ENCODE measurements at places on chromosomes 1 and 21.

DNA sequence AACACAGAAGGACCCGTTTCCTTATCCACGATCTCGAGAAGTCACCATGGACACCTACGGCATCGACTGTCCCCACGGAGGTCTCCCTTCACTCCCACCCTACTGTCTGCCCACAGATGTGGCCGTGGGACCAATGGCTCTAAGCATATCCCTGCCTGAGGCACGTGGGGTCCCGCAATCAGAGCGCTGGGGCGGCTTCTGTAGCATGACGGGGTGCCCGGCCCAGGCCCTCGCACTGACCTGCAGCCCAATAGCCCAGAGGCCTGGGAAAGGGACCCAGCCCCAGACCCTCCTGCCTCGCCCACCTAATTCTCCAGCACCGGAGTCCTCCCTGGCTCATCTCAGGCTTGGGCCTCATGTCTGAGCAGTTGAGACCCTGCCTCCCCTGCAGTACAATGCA is 132.5 kb downstream of the NPHP4 start:
- no peak for DNase-seq

DNA sequence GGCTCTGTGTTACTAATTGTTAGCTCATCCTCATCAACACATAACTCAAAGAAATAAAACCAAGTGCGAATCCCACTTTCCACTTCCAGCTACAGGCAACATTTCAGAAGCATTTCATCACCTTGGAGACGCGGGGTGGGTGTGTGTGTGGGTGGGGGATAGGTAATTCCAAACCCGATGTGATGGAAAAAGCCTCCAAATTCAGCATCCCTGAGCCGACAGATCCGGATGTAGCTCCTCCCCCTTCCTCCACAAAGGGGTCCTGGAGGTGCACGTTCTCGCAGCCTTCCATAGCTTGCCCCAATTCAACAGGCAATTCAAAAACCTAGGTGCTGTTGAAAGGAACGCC is 486 bp downstream of the HSPA13 start:
- no peak for DNase-seq

DNA sequence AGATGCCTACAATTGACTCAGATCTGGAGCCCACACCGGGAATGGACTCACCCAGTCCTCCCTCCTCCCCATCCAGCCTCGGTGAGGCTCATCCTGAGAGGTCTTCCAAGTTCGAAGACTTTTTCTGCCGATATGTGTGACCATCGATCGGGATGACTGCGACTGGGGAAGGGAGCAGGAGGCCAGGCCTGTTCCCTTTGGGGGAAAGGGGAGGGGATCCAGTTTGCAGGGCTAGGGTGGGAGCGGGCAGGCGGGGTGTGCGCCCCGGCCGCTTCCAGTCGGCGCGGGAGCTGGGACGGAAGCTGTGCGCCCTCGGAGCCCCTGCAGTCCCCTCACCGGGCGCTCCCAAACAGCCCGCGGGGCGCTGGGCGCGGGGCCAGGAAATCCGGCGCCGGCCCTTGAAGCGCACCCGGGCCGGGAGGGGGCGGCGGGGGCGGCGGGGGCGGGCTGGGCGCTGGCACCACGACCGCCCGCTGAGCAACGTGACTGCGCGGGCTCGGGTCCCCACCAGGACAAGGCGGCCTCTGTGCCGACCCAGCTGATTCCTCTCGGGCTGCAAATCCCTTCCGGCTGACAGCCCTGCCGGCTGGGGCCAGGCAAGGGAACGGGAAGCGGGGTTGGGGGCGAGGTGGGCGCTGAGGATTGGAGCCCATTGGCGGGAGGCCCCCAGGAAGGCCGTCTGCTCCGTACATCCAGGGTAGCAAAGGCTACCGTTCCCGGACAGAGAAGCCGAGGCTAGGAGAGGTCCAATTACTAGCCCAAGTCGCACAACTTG is 103.9 kb downstream of the EBNA1BP2 start:
- peak; percentile 9 for DNase-seq

- no peak for DNase-seq
These were observed 180.3 kb downstream of the FAF1 start for GRCh38 chr1:50779801-50780200.

- no peak for DNase-seq
These were observed 4.8 kb upstream of the COX20 start for GRCh38 chr1:244830639-244831038.

DNA sequence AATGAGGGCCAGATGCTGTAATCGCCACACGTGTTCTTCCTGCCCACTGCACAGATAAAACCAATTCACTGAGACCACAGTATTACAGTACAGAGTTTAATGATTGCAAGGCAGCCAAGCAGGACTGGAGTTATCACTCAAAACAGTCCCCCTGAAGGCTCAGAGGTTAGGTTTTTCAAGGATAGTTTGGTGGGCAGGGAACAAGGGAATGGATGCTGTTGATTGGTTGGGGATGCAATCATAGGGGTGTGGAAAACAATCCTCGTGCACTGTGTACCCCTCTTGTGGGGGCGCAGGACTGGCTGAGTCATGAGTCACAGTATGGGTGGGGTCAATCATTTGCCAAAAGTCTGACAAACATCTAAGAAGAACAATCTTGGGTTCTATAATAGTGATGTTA is 12.4 kb upstream of the USP1 start:
- no peak for DNase-seq

- DNase-seq: no peak
These were observed 141.4 kb upstream of the BEND5 start for GRCh38 chr1:48917901-48918603.

DNA sequence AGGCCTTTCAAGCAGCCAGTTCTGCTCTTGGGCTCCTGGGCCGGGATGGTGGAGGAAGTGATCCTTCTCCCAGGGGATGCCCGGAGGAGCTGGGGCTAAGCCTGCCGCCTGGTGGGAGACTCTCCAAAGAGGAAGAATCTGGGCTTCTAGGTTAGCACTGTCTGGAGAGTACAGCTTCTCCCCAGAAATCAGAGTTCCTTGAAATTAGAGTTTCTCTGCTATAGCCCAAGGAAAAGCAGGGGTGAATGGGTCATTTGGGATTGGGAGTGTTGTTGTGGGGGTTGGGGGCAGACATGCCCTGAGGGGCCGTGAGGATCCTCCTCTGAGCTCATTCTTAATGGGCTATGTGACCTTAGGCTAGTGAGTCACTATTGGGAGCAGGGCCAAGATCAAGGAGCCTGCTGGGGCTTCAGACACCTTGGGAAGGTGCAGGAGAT is 6.5 kb downstream of the LGR6 start:
- no peak for DNase-seq

GRCh38 chr1:32890516-32891240 is 4.4 kb downstream of the HPCA start:
- DNase-seq: no peak

DNA sequence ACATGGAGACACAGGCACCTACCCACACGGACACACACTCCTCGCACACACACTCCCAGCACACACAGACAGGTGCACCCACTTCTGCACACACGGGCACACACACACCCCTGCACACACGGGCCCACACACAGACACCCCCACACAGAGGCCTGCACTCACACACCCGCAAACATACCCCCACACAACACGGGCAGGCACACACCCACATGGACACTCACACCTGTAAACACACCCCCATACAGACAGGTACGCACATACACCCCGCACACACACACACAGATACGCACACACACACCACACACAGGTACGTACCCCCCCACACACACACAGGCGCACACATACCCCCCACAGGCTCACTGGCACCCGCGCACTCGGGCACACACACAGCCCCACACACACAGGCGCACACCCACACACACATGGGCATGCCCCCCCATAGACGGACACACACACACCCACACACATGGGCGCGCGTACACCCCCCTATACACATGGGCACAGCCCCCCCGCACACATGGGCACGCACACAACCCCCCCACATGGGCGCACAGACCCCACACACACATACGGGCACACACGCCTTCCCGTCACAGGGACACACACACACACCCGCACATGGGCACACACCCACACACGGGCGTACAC is 6.1 kb downstream of the ATAD3A start:
- no peak for DNase-seq

DNA sequence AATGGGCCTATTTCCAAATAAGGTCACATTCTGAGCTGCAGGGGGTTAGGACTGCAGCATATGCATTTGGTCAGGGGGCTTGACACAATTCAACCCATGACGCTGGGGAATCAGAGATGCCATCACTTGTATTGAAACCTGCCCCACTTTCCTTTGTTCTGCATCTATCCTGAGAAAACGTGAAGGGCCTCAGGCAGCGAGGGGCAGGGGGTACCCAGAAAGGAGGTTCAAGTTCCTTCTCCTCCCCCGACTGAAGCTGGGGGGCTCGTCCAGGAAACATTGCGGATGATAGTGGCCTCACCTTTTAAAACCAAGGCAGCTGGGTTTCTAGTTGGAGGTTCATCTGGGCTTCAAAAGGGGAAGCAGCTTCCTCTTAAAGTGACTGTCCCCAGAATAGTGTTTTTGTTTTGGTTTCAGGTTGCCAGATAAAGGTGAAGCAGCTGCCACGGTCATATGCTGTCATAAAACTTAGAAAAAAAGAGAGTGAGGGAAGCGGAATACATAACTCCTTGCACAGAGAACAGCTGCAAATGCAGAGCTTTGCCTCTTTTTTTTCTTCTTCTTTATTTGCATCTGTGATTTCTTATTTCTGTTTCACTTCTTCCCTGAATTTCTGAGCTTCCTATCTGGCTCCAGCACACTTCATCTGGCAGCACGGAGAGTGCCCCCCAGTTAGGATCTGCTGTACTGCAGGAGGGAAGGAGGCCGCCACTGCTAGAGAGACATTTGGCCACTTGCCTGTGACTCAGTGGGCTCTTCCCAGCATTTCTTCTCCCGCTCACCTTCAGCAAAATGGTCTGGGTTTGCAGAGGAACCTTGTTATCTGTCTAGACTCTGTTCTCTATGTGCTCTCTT is 142.0 kb downstream of the AJAP1 start:
- DNase-seq: no peak

DNA sequence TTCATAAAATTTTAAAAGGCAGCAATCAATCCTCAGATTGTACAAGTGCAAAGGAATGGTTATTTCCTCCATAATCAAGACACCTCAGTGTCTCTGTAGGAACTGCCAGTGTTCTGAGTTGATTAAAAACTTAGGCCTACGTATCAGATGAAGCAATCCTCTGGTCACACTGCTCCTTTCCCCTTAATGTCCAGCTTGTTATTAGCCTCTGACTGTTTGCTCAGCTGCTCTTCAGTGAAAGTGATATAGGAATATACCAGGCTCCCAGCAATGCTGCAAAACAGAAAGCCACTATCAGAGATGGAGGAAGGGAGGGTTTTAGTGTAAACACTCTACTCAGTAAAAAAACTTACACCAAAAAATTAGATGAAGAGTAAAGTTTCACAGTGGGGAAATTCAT is 49.8 kb downstream of the SLC35D1 start:
- no peak for DNase-seq

GRCh38 chr1:64864018-64864940 is 102.1 kb downstream of the JAK1 start:
- DNase-seq: peak; percentile 67

GRCh38 chr1:150507912-150508864 is at the start of gene ECM1:
Gene ECM1 (plus strand): TSS chr1:150508109. CDS start chr1:150508210, 101 bp downstream.
- DNase-seq: no peak

GRCh38 chr1:203520315-203520714 is 26.4 kb downstream of the OPTC start:
- DNase-seq: no peak

GRCh38 chr1:15734901-15735300 is 1.2 kb upstream of the SLC25A34 start:
- DNase-seq: no peak

DNA sequence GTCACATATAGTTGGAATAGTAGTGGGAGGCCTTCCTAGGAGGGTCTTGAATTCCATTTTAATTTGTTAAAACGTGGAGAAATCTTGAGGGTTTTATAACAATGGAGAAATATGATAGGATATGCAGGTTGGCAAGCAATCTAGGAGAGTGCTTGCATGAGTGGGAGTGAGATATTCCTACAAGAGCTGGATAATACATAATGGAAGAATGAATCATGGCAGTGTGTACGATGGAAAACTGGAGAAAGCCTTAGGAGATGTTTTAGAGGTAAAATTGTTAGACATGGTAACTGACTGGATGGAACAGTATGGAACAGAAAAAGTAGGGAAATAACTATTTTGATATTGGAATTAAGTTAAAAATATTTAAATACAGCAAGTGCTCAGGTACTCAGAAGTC is 352.4 kb downstream of the PTBP2 start:
- DNase-seq: no peak

DNA sequence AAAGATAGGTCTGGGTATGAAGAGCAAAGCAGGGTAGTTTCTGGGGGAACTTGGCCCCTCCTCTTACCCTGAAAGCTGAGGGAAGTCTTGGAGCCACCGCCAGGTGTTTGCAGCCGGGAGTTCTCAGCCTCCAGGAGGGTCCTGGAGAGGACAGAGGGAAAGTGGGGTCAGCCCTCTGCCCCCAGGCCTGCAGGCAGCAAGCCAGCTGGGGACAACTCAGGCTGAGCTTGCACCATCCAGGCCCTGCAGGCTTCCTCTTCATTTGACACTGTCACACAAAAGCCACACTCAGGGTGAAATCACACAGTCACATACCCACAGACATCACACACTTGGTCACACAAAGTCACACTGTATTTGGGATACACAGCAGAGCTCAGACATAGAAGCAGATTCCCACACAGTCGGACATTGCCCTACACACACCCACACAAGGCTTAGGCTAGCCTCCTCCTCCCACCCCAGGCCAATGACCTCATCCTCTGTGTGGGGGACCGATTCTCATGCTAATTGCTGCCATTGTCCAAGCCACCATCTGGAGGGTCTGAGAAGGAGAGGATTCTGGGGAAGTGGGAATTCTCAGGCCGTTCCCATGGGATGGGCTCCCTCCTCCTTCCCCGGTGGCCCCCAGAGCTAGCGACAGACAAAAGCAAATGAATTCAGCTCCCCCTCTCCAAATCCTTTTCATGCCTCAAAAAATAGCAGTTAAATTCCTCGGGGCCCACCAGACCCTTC is 3.7 kb downstream of the NES start:
- no peak for DNase-seq

DNA sequence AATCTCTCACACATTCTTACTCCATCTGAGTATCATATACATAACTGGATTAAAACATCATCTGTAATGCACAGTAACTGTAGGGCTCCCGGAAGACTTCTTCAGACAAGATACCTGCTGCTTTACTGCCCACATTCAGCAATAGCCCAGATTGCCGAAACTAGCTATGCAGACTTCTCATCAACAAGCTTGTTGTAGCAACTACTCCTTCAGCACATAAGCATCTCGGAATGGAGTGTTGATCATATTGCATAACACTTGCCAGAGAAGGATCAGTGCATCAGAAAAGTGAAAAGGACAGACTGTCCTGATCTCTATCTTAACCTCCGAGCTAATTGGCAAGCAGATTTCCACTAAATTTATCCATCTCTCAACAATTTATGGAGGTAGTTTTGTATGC is 354.6 kb upstream of the C1orf87 start:
- no peak for DNase-seq

DNA sequence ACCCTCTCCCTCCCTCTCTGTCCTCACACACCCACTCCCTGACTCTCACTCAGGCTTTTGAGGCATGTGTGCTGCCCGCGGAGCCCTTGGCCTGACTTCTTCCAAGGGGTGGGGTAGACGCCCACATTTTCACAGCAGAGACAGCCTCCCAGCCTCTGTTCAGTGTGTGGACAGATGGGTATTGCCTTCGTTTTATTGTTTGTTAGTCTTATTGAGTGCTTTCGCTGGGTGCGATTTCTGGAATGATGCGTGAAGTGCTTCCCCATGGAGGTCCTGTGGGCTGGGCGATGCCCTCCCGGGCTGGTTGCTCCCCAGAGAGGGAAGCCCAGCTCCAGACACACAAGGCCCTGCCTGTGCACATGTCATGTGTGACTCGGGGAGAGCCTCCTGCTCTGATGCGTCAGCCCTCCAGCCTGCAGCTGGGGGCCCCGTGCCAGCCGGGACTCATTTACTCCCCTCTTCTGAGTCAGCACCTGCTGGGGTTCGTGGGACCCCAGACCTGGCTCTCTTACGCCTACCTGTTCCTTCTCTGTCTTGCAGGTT is 14.7 kb downstream of the PDXK start:
- DNase-seq: no peak

All from central memory CD4-positive, alpha-beta T cell (primary cell).